ENCODE measurements at places on chromosomes 6 and 20.

- DNase-seq, result no peak
These were observed 24.9 kb downstream of the GTPBP2 start for GRCh38 chr6:43604174-43604573.

DNA sequence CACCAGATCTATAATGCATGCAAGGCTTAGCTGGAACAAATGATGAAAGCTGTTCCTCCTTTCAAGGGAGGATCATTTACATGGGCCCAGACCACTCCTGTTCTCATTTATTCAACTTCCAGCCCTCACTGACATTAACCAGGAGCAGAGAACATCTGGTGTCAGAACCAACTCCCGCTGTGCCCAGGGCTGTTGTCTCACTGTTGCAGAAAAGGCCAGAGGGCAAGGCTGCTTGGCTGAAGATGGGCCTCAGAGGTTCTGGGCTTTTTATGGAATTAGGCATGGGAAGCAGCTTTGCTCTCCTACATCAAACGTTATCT, 164.2 kb downstream of the GMPR start:
- no peak for DNase-seq

DNA sequence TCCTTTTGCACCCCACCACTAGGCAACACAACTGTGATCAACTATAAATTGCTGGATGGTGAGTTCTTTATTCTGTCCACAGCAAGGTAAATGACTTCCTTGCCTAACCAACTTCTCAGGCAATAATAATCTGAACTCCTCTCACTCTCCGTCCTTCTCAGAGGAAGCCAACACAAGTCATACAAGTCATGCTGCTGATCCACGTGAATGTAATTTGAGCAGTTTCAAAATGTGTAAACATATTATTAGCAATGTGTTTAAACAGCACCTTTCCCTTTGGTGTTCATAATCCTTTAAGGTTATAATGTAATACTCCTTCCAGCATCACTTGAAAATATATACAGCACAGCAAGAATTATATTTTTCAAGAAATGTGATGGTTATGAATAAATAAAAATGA, 127.9 kb downstream of the QRSL1 start:
- no peak for DNase-seq

- no peak for DNase-seq
These were observed 11.5 kb upstream of the DACT2 start for GRCh38 chr6:168331058-168331457.

GRCh38 chr6:107658920-107659865, 164.9 kb downstream of the SCML4 start:
- DNase-seq, result no peak

DNA sequence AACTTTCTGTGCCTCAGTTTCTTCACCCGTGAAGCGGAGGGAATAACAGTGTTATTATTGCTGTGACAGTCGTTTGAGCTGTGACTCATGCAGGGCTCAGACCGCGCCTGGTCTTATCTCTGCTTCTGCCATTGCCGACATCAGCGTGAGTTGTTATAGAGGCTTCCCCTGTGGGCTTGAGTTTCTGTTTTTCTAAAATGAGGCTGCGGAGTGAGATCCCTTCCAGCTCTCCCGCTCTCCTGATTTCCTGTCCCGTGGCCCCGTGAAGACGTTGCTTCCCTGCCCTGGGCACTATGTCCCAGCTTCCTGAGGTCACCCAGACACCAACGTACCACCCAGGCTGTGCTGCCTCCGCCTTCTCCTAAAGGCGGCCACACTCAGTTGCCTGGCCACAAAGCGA, 278.5 kb downstream of the BMP7 start:
- DNase-seq, result no peak

DNA sequence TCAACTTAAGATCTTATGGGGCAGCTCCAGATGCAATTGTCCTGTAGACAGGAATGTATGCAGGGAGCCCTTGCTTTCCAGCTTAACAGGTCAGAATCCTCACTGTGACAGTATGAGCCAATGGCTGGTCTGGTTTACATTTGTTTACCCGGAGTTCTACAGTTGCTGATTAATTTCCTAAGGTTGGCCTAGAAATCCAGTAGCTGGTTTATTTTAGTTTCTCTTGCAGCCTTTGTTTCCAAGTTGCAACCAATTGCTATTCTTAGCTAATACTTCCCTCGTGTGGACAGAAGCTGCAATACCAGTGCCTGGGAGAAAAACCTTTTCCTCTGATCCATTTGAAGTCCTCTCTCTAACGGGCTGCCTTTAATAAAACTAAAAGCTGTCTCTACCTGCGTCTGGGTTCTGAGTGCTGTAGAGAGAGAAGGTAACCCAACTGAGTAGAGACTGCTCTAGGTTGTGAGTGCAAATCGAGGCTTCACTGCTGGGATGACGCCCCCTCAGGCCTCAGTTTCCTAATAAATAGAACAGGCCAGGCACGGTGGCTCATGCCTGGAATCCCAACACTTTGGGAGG, 45.9 kb downstream of the ZNF217 start:
- DNase-seq, result peak; percentile 61

Data from activated CD4-positive, alpha-beta T cell treated with anti-CD3 and anti-CD28 coated beads, Interleukin-2, Interleukin-6, amounts not matched to agents 100 ng/mL and 50 ng/mL, durations not matched to agents 16 hours and 8 hours (primary cell).